ENCODE measurements at places on chromosomes 3 and 15.

GRCh38 chr15:90165659-90166489, 35.3 kb upstream of the SEMA4B start:
- DNase-seq = peak; percentile 98

DNA sequence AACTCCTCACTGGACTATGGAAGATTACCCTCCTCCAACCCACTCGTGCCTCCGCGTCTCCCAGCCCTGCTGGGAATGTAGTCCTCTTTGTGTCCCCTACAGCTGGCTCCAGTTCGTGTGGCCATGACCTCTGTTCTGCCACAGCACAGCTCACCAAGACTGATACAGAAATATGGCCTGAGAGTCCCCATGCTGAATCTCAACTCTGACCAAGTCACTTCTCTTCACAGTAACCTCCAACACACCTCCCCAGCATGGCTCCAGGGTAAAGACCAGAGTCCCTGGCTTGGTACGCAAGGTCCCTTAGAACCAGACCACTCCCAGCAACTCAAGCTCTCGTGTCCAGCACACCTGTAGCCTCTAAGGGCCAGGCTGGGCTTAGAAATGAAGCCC, 2.3 kb upstream of the COL7A1 start:
- DNase-seq = no peak

- no peak for DNase-seq
Observed at GRCh38 chr3:117922039-117922438, 1112.6 kb downstream of the IGSF11 start.

GRCh38 chr3:186035277-186035676, 73.6 kb downstream of the ETV5 start:
- no peak for DNase-seq

- peak; percentile 56 for DNase-seq
Observed at GRCh38 chr3:12750223-12750622, 8.8 kb downstream of the TMEM40 start.

- DNase-seq = no peak
Observed at GRCh38 chr3:185149591-185149990, 3.3 kb downstream of the C3orf70 start.

GRCh38 chr3:74080056-74080461, 455.3 kb upstream of the PDZRN3 start:
- no peak for DNase-seq

GRCh38 chr15:66390678-66391077, 4.0 kb downstream of the MAP2K1 start:
- DNase-seq = no peak

DNA sequence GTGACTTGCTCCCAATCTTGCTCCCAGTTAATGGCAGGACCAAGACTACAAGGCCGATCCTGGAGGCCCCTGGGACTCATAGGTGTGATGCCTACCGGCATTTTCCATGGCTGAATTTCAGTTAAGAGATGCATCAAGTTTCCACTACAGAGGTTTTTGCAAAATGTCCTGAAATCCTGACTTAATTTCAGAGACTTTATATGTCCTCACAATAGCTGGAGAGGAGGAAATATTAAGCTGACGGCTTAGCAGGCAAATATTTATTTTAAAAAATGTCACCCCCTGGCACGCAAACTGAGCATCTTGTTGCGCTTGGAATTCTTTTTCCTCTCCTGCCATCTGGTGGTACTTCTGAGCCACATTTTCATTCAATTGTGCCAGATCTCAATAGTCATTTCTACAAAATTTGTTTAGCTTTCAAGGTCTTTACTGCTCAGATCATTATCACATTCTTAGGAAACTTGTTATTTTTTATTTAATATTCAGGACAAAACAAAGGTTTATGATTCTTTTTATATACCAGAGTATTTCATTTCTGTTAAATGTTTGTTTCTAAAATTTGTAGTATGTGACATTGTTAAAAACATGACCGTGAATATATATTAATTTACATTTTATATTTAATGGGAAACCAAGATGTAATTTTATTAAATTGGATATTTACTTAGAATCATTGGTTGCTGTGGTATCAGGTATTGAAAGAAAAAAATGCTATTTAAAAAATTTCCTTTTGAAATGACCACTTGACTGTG, 189.2 kb upstream of the THRB start:
- no peak for DNase-seq

- no peak for DNase-seq
Observed at GRCh38 chr3:154314152-154314551, 10.1 kb downstream of the DHX36 start.

- DNase-seq = no peak
Observed at GRCh38 chr3:60514866-60515265, 736.4 kb downstream of the FHIT start.

DNA sequence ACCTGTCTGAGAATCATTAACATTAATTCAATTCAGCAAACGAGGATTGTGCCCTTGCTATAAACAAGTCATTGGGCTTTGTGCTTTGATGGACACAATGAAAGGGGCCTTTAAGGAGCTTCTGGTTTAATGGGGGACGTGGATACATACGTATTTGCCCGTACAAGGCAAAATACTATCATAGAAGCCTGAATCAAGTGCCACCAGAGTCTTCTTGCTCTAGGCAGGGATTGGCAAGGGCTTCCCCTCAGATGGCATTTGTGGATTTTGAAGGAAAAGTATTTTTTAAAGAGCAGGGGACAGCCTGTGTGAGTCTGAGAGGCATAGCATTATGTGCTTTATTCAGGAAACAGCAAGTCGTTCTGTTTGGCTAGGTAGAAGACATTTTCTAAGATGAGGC, 83.7 kb upstream of the NEDD4 start:
- DNase-seq = no peak

DNA sequence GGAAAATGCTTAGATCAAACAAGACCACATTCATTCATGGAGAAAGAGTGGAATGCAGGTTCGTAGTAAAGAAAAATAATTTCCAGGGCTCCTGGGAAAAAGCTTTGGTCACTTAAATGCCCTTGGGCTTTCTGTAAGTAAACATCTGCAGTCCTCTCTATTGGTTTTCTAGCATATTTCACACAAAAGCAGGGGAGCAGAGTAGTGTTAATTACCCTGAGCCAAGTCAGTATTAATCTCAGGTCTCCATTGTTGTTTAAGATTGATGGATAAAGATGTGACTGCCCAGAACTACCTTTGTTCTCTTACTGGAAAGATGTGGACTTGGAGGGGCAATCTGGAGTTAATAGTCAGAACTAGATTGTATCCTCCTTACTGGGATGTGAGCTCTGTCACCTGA, 242.6 kb downstream of the PTPRG start:
- no peak for DNase-seq

DNA sequence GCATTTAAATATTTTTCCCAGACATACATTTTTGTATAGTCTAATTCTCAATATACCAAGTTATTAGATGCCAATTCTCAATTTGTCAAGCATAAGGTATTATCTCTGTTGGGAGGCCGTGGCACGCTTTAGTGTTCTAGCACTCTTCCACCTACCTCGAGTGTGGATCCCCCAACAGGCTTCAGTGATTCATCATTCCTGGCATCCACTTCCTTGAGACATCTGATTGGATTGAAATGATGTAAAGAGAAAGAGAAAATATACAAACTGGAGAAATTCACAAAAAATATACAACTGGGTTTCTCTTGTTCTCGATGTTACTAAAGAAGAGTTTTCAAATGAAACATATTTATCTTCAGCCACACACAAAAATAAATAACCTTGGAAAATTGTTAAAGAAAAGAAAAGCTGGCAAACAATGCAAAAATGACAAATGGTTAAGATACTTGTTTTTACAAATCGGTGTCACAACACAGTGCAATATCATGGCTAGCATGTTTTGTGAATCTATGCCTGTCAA, 218.0 kb upstream of the CDIN1 start:
- DNase-seq = no peak

DNA sequence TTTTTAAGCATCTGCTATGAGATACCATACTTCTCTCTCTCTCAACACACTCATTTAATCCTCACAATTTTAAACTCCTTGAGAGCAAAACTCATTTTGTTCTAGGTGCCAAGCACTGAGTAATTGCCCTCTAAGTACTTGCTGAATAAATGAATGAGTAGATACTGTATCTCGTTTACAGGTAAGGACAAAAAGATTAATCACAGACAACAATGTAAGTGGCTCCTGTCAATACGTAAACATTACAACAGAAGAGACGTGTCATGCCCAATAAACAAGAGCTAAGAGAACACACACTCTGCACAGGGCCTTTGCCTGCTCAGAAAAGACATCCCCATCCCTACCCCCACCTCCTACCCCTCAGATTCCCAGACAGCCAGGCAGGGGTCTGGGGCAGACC, 59.8 kb downstream of the CHSY1 start:
- DNase-seq = no peak

DNA sequence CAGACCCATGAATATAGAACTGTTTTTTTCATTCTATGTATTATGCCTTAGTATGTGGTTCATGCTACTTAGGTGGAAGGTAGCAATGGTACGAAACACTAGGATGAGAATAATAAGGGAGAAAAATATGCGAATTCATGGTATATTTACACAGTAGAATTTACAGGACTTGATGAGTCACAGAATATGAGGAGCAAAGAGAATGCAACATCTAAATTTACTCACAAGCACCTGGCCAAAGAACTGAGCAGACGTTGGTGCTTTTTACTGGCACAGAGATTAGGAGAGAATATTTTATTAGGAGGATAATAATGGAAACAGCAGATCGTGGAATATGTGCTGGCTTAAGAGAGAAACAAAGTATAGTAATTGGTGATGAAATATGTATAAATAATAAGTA, 785.4 kb upstream of the ROBO1 start:
- no peak for DNase-seq

DNA sequence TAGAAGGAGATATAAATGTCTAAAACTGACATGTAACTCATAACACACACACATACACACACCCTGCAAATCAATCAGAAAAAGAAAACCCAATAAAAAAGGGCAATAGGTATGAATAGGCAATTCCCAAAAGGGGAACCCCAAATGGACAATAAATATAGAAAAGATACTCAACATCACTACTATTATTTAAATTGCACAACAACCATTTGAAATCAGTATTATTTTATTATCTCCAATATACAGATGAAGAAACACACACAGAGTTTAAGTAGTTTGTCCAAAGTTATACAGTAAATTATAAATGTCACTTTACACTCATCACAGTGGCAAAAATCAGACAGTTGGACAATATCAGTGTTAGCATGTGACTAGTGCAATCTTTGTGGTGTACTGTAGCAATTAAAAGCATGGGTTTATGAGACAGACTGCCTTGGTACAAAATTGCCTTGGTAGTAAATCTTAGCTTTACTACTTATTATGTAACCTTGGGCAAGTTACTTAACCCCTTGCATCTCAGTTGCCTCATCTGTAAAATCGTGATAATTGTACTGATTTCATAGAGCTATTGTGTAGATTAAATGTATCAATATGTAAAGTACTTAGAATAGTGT, 3.4 kb upstream of the FSTL1 start:
- DNase-seq = no peak

GRCh38 chr3:19945969-19946831, 697 bp upstream of the RAB5A start:
- no peak for DNase-seq

DNA sequence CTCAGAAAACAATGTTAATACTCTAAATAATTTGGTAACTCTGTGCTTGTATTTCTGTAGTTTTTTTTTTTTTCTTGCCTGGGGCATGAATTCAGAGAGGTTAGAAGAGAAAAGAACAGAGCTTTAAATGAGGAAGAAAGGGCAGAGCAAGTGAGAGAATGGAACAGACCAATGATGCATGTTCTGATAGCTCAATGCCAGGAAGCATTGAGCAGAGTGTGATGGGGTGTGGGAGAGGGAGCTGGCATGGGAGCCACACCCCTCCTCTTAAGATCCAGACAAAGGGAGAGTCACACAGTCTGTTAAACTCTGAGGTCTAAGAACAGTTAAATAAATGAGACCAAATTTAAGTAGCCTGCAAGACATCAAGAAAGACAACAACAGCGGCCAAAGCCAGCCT, 538.6 kb downstream of the TUSC7 start:
- no peak for DNase-seq

- DNase-seq = peak; percentile 9
Observed at GRCh38 chr3:183548262-183548769, 7.2 kb downstream of the KLHL6 start.

GRCh38 chr15:99424978-99425656, 140.7 kb upstream of the MEF2A start:
- DNase-seq = peak; percentile 50

DNA sequence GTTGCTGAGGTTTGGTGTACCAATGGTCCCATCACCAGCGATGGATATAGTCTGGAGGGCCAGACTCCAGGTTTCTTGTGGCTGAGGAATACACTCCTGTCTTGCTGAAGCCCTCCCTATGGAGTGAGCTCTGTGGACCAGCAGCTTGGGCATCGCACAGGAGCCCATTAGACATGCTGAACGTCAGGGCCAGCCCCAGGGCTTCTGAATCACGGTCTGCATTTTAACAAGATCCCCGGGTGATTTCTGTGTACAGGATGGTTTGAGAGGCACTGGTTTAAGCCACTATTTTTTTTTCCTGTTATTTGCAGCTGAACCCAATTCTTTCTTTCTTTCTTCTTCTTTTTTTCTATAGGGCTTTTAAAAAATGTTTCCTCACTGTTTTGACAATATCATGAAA, 69.5 kb upstream of the XCR1 start:
- DNase-seq = no peak

DNA sequence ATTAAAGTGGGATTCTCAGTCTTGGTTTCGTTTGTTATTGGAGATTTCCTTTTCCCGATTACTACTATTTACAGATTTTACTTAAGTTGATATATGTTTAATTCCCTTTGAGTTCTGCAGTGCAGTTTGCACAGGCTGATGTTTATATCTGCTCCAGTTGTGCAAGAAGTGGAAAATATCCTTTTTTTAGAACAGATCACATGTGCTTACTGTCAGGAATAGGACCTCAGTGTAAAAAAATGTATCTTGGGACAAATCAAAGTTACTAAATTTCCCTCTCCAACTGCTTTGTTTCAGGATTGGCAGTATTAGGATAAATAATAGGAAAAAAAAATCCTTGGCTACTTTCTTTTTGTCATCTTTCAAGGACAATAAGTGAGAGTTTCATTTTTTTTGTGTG, 6.9 kb downstream of the MITF start:
- DNase-seq = no peak

GRCh38 chr15:71330638-71331162, 215.4 kb downstream of the THSD4 start:
- no peak for DNase-seq

DNA sequence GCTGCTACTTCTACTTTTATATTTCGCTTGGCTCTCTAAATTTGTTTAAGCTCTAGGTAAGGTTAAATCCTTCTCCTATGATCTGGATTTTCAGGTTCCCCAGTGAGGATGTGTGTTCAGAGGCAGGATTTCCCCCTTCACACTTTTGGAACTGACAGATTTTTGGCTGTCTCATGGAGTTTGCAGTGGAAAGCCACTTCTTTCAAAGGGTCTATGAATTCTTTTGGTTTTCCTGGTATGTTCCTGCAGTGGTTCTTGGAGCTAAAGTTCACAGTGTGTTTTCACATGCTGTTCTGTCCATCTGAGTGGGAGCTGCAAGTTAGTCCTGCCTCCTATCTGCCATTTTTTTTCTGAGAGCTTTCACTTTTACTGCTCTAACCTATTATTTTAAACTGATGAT, 21.6 kb upstream of the TIGIT start:
- DNase-seq = peak; percentile 14

- DNase-seq = no peak
Observed at GRCh38 chr3:172138792-172139507, 99.6 kb downstream of the FNDC3B start.

GRCh38 chr3:112974178-112974517, 755 bp downstream of the CD200R1 start:
- no peak for DNase-seq

Measured in skeletal muscle cell (primary cell).